ENCODE measurements at places on chromosomes 13 and 19.

DNA sequence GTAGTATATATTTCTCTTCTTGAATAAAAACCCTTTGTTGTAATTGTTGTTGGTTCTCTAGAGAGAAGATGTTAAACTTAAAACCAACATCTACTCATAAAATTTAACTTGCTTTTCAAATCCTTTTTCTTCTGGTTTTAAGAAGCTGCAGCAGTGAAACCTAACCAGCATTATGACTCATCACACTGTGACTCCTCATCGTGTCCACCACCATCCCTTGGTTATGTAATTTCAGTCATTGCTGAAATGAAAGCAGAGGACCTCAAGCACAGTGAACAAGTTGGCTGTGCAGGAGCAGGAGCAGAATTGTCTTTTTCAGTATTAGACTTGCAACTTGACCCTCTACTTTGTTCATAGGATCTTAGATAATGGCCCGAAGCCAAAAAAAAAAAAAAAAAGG lies 64.9 kb upstream of the HTR2A start:
- H3K4me1 ChIP-seq: no peaks in the 10 kb centered on the region
- no peak overlapping the region for H3K4me3 ChIP-seq
- H3K27ac ChIP-seq: no peak overlapping the region
- no peaks in the 10 kb centered on the region for H3K27me3 ChIP-seq
- no peak for DNase-seq

DNA sequence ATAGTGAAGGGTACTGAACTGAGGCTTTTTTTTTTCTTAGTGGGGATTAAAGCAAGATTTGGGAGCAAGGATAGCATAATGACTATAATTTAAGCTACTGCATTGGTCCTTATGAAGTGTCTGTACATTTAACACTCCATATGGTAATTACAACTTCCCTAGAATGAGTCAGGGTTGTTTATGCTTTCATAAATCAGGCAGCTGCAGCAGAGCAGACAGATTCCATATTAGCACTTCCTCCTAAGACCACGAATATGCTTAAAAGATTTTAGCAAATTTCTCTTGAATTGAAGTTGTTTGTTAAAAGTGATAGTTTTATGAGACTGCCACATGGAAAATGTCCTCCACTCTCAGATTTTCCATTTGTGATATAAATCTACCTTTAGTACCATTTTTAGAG lies 401.1 kb upstream of the SPRY2 start:
- DNase-seq: no peak
- no peaks in the 10 kb centered on the region for H3K36me3 ChIP-seq
- no peak overlapping the region for H3K4me3 ChIP-seq
- no peak overlapping the region for H3K27ac ChIP-seq
- H3K4me1 ChIP-seq: no peaks in the 10 kb centered on the region

GRCh38 chr13:26255691-26256277 lies 1.9 kb downstream of the CDK8 start:
- H3K4me3 ChIP-seq: no peak overlapping the region
- no peaks in the 10 kb centered on the region for H3K36me3 ChIP-seq
- H3K27me3 ChIP-seq: no peaks in the 10 kb centered on the region
- H3K27ac ChIP-seq: no peak overlapping the region

DNA sequence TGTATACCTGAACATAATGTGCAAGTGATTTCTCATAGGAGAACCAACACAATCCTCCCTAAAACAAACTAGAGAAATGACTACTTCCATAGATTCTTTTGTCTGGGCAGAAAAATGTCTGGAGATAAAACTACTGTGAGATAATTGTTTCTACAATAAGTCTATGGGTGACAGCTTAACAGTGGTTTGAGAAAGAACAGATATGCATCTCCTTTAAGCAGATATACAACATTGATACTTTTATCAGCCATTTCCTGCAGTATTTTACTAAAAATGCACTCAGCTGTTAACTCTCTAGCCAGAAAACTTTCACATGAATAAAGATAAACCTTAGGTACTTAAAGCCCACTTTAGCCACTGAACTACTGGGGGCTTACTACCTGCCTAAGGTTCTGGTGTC lies 1132.4 kb downstream of the EFNB2 start:
- no peaks in the 10 kb centered on the region for H3K4me1 ChIP-seq
- no peaks in the 10 kb centered on the region for H3K36me3 ChIP-seq
- no peak overlapping the region for H3K27ac ChIP-seq
- no peak for DNase-seq

DNA sequence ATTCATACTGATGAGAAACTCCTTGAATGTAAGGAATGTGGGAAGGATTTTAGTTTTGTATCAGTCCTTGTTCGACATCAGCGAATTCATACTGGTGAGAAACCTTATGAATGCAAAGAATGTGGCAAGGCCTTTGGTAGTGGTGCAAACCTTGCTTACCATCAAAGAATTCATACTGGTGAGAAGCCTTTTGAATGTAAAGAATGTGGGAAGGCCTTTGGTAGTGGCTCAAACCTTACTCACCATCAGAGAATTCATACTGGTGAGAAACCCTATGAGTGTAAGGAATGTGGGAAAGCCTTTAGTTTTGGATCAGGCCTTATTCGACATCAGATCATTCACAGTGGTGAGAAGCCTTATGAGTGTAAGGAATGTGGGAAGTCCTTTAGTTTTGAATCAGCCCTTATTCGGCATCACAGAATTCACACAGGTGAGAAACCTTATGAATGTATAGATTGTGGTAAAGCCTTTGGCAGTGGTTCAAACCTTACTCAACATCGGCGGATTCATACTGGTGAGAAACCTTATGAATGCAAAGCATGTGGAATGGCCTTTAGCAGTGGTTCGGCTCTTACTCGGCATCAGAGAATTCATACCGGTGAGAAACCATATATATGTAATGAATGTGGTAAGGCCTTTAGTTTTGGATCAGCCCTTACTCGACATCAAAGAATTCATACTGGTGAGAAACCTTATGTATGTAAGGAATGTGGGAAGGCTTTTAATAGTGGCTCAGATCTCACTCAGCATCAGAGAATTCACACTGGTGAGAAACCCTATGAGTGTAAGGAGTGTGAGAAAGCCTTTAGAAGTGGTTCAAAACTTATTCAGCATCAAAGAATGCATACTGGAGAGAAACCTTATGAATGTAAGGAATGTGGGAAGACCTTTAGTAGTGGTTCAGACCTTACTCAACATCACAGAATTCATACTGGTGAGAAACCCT lies 26.6 kb downstream of the ZNF345 start:
- no peak overlapping the region for H3K27ac ChIP-seq
- no peaks in the 10 kb centered on the region for H3K4me1 ChIP-seq
- DNase-seq: no peak
- H3K4me3 ChIP-seq: no peak overlapping the region
- no peaks in the 10 kb centered on the region for H3K27me3 ChIP-seq

DNA sequence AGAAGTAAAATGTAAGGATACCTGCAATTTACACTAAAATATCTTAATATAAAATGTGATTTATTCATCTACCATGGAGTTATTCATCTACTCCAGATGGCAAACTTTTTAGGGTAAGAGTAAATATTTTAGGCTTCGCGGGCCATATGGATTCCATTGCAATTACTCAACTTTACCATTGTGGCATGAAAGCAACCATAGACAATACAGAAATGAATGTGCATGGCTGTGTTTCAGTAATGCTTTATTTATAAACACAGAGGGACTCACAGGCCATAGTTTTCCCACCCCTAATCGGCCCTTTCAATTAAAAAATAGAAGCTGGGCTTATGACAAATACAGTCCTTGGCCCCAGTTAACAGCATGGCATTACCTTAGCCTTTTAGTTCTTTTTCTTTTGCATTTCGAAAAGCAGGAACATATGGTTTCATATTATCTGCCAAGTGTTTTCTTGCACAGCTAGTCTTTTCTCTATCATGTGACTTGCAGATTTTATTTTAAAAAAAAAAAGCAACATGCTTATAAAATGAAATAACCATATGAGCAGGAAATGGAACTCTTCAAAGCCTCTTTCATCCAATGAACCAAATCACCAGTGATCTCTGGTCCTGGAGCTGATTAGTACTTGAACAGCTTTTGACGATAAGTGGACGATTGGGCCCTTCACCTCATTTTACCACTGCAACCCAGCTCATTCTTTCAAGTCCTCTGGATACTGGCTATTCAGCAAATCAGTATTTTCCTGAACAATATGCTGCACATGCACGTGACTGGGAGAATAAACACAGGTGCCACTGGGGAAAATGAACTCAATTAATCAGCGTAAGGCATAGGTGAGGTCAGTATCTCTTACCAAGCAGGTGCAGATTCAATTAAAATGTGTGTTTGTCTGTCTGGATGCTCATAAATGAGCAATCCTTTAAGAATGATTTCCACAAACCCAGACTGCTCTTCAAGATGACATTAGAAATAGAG lies 63.9 kb downstream of the LHFPL6 start:
- no peak for DNase-seq
- H3K4me3 ChIP-seq: no peak overlapping the region
- H3K4me1 ChIP-seq: no peaks in the 10 kb centered on the region
- no peaks in the 10 kb centered on the region for H3K27me3 ChIP-seq

DNA sequence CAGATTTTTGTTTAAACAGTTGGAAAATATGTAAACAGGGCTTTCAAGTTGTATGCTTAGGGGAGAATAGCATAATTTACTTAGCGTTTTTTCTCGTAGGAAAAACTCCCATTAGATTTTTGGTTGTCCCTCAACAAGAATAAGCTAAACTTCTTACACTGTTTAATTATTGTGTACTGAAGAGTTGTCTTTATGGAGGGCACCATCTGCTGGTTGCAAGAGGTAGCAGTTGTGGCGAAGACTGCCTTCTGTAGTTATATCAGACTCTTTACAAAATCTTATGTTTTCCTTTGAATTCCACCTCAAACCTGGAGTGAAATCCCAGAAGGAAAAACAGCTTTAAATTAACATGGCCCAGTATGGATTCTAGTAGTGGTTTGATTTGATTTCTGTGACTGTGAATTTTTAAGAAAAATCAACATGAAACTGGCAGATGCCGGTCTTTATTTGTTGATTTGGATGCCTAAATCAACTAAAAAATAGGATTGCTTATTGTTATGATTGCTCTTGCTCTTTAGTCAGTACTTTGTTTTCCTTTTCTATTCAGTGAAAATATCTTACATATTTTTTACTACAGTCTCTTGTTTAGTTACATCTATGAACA lies 53.4 kb downstream of the PDS5B start:
- DNase-seq: no peak
- H3K4me3 ChIP-seq: no peak overlapping the region
- H3K27me3 ChIP-seq: no peaks in the 10 kb centered on the region
- no peaks in the 10 kb centered on the region for H3K4me1 ChIP-seq

DNA sequence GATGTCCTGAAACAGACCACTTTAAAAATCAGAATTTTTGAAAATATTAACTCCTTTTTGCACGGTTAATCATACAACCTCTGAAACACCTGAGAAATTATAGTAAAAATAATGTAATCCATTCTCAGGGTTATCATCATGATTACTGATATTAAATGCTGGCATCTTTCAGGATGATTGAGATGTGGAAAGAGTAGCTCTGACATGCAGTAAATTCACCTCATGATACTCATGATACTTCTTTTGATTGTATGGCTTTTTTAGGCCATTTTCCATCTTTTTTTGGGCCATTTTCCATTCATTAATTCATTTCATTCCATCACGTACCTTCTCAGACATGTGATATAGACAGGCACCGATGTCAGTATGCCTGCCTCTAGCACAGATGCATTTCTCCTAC lies 85.1 kb downstream of the FGF14 start:
- no peaks in the 10 kb centered on the region for H3K4me1 ChIP-seq
- no peak overlapping the region for H3K4me3 ChIP-seq
- no peak for DNase-seq
- no peaks in the 10 kb centered on the region for H3K27me3 ChIP-seq
- no peak overlapping the region for H3K27ac ChIP-seq
- no peaks in the 10 kb centered on the region for H3K36me3 ChIP-seq

GRCh38 chr13:63542770-63543169 lies 2127.1 kb upstream of the PCDH20 start:
- no peaks in the 10 kb centered on the region for H3K36me3 ChIP-seq
- H3K4me3 ChIP-seq: no peak overlapping the region
- H3K4me1 ChIP-seq: no peaks in the 10 kb centered on the region
- DNase-seq: no peak
- peaks cover 4% of the 10 kb centered on the region for H3K27me3 ChIP-seq

GRCh38 chr19:56720281-56720680 lies 48.7 kb upstream of the ZNF835 start:
- H3K36me3 ChIP-seq: no peaks in the 10 kb centered on the region
- H3K27me3 ChIP-seq: no peaks in the 10 kb centered on the region
- H3K4me3 ChIP-seq: no peak overlapping the region
- no peaks in the 10 kb centered on the region for H3K4me1 ChIP-seq
- no peak for DNase-seq
- H3K27ac ChIP-seq: no peak overlapping the region

DNA sequence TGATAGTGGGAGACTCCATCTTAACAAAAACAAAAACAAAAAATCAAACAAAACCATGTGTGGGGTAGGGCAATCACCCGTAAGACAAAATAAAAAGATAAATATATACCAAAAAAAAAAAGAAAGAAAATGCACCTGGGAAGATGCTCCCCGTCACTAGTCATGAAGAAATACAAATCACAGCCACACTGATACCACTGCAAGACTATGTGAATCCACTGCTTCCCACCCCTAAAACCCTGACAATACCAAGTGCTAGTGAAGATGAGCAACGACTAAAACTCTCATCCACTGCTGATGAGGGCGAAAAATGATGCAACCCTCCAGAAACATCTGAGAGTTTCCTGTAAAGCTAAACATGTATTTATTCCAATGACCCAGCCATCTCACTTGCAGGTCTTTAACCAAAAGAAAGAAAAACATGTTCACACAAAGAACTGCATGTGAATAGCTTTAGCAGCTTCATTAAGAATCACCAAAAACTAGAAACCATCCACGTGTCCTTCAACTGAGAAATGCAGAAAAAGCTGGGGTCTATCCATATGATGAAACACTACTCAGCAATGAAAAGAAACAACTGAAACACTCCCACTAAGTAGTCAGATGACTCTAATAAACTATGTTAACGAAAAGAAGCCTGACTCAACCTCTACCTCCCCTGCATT lies 31.7 kb downstream of the BRD4 start:
- DNase-seq: no peak
- H3K27me3 ChIP-seq: no peaks in the 10 kb centered on the region
- no peaks in the 10 kb centered on the region for H3K36me3 ChIP-seq
- no peak overlapping the region for H3K4me3 ChIP-seq
- H3K27ac ChIP-seq: no peak overlapping the region

- no peak overlapping the region for H3K4me3 ChIP-seq
- no peak for DNase-seq
- peaks cover 1% of the 10 kb centered on the region for H3K4me1 ChIP-seq
- peaks cover 21% of the 10 kb centered on the region for H3K36me3 ChIP-seq
- no peaks in the 10 kb centered on the region for H3K27me3 ChIP-seq
These were observed 26.9 kb downstream of the NOTCH3 start for GRCh38 chr19:15173746-15174404.

GRCh38 chr13:99655351-99656091 lies 154.2 kb downstream of the TM9SF2 start:
- no peaks in the 10 kb centered on the region for H3K27me3 ChIP-seq
- peaks cover 10% of the 10 kb centered on the region for H3K4me1 ChIP-seq
- no peaks in the 10 kb centered on the region for H3K36me3 ChIP-seq
- no peak overlapping the region for H3K4me3 ChIP-seq

GRCh38 chr19:8147582-8147978 lies 1.8 kb downstream of the FBN3 start:
- peaks cover 8% of the 10 kb centered on the region for H3K4me1 ChIP-seq
- no peak for DNase-seq
- H3K27ac ChIP-seq: no peak overlapping the region
- H3K4me3 ChIP-seq: no peak overlapping the region

Data from iPS DF 6.9 (cell line).